ENCODE measurements at places on chromosomes 3 and 15. TPM values are rescaled to one million over a fixed set of nuclear protein-coding genes. Genes with fewer than 3 reads are reported as not detected.

DNA sequence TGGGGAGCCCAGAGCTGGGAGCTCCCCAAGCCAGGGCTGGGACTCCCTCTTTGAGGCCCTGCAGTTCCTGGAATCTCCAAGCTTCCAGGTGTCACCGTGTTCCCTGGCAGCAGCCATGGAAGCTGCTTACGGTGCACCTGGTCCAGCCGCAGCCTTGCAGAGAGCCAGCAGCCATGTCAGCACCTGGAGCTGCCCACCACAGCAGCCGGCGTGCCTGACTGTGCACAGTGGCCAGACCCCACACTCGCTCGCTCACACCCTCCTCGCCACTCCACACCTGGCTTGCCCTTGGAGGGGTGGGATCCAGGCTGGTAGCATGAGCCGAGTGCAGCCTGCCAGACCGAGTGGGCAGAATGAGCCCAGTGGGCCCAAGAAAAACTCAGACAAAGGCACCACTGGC is 14.8 kb upstream of the HTR3E start:
- no peak for DNase-seq

DNA sequence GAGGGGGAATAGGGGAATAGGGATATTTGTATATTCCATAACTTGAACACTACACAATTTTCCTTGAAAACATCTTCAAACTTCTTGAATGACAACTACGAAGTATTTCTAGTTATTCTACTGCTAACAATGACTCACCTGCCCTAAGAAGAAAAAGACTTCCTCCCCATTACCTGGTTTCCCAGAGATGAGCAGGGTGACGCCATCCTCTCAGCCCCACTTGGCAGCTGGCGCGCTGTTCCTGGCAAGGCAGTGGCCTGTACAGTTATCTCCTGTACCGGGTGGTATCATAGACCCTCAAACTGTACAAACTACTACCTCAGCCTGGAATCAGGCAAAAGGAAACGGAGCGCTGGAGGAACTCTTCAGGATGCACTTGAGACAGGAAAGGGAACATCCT is 10.4 kb downstream of the WDR82 start:
- DNase-seq: no peak

DNA sequence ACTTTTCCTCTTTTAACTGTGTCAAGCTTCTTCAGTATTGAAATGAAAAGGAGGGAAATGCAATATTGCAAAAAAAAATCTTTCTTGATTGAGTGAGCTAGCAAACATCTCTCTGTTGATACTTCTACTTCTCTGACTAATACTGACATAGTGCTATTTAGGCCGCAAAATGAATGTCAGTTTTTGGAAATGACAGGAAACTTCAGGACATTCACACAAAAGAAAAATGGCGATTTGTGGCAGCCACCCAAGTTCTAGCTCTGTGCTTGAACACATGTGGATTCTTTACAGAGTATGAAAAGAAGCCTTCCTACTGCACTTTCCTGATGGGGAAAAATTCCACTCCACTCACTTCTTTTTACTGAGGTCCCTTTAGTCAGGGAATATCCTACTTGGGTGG is 486.8 kb upstream of the ALCAM start:
- no peak for DNase-seq

DNA sequence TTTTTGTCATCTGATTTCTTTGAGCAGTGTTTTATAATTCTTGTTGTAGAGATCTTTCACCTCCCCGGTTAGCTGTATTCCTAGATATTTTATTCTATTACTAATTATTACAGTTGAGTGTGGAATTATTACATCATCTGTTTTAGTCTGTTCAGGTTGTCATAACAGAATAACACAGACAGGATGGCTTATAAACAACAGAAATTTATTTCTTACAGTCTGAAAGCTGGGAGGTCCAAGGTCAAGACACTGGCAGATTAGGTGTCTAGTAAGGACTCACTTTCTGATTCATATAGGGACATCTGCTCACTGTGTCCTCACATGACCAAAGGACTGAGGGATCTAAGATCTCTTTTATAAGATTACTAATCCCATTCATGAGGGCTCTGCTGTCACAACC is 121.3 kb upstream of the THBS1 start:
- DNase-seq: no peak

DNA sequence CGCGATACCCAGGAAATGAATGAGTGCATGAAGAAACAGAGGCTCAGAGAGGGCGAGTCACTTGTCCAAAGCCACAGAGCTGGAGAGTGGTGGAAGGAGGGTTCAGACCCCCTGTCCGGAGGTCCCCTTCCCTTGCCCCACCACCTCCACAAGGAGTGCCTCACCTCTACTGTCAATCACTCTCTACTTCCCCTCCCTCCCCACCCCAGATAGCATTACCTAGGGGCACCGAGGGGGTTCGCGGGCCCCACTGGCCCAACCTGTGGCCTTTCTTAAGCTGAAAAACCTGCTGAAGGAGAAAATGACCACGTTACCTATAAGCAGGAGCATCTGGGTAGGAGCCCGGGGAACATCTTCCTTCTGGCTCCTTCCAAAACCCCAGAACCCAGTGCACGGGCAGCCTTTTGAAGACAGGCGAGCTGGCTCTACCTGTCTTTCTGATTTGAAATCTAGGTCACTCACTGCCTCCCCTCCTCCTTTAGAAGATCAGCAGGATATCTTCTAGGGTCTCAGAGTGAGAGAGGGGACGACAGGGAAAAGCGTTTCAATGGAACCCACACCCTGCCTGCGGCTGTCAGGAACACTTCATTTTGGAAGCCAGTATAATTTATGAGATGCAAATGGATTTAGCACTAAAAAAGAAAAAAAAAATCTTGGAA is 89.9 kb upstream of the MEF2A start:
- no peak for DNase-seq

The IQCH gene
- 7.4 TPM for polyA plus RNA-seq

The LYZL4 gene
- not detected for polyA plus RNA-seq

The VPS8 gene
- polyA plus RNA-seq: 48.0 TPM
